ENCODE measurements at places on chromosomes 16 and 17.

DNA sequence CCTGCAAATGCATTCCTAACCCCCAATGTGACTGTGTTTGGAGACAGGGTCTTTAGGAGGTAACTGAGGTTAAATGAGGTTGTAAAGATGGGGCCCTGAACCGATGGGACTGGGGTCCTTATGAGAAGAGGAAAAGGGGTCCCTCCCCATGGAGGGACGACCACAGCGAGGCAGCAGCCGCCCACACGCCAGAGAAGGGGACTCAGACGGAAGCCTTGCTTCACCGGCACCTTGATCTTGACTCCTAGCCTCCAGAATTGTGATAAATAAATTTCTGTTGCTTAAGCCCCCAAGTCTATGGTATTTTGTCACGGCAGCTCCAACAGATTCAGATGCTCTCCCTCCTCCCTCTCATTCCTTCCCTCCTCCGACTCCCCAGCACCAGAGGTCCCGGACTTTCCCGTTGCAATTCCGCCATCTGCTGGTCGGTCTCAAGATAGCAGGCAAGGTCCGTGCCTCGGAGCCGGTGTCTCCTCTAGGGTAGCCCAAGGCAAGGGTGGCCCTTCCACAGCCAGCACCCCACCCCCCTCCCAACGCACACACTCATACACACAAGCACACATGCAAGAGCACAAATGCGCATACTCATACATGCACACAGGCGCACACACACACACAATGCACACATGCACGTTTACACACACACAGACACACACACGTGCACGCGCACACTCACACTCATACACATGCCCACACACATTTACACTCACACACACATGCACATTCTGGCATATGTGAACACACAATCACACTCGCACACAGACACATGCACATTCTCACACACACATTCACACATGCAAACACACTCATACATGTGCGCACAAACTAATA, 23.1 kb upstream of the C16orf78 start:
- DNase-seq: no peak

DNA sequence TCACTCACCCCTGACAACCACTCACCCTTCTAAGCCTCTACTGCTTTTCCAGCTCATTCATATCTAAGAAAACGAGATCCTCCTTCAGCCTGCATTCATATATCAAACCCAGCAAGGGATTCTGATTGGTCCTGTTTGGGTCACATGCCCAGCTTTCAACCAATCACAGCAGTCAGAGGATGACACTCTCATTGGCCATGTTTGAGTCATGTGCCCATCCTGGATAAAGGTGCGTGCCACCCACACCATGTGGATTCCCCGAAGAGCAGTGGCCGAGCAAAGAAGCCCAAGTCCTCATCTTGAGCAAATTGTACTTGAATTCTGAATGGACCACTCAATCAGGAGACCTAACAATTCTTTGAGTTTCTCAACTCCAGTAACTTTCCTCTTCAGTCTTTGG, 45.0 kb downstream of the SCNN1G start:
- no peak for DNase-seq

DNA sequence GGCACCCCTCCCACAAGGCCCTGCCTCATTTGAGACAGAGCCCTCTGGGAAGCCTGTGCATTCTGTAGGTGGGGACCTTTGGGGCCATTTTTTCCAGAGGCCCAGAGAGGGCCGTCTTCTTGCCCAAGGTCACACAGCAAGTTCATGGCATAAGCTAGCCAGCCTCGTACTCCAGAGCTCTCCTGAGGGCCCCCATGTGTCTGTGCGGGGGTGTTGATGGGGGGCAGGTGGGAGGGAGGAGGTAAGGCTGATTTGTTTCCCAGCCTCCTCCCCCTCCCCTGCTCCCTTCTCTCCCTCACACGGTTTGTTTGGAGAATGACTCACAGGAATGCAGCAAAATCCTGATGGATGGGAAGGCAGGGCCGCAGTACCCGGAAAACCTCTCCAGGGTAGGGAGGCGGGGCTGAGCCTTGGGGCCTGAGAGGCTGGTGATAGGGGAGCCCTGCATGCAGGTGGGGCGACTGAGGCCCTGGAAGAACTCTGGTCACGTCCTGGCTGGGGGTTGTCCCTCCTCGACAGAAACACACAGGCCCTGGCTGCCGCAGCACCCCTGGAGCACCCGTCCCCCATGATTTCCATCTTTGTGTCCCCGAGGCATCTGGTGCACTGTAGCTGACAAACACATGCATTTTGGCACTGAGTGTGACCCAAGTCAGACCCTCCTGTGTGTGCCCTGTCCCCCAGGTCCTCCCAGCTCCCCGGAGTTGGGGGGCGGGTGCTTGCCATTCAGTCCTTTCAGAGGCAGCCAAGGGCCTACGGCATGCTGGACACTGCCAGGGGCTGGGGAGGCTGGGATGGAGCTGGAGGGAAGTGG, 29.7 kb downstream of the RAI1 start:
- no peak for DNase-seq

DNA sequence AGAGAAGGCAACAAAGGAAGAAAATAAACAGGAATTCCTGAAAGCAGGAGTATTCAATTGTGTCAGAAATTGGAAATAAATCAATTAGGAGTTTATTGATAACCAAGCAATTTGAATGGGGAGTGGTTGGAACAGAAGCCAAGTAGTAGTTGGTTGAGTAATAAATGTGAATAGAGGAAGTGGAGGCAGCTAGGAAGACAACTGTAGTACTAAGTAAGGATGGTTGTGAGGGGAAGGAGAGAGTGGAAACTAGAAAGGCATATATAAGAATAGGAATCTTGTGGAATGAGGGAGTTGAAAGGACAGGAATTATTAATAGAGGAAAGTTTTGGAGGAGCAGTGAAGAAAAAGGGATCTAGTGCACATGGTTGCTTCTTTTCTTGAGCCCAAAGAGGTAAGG, 34.4 kb downstream of the NFAT5 start:
- no peak for DNase-seq

GRCh38 chr17:82249896-82250581, 21.2 kb downstream of the SLC16A3 start:
- no peak for DNase-seq

DNA sequence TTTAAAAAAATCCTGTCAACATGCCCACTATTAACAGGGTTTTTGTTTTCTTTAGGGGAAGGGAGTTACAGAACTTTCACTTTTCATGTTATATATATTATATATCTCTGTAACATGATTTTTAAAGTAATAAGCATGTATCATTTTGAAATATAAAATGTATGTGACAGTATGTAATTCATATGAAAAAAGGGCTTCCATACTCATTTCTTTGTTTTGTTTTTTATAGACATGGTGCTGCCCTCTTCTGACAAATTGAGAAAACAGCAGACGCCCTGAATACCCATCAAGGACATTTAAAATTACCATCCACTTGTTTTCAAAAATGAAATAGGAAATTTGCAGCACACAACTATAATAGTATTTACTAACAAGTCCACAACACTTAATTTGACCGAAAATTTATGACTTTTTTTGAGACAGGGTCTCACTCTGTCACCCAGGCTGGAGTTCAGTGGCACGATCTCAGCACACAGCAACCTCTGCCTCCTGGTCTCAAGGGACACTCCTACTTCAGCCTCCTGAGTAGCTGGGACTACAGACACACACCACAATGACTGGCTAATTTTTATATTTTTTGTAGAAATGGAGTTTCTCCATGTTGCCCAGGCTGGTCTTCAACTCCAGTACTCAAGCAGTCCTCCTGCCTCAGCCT, 30.4 kb downstream of the CFDP1 start:
- peak; percentile 10 for DNase-seq

Data from NCI-H2171 (cell line).